ENCODE measurements at places on chromosomes 7 and 10.

- DNase-seq: no peak
Observed at GRCh38 chr10:45437587-45438465, 63.8 kb downstream of the ALOX5 start.

DNA sequence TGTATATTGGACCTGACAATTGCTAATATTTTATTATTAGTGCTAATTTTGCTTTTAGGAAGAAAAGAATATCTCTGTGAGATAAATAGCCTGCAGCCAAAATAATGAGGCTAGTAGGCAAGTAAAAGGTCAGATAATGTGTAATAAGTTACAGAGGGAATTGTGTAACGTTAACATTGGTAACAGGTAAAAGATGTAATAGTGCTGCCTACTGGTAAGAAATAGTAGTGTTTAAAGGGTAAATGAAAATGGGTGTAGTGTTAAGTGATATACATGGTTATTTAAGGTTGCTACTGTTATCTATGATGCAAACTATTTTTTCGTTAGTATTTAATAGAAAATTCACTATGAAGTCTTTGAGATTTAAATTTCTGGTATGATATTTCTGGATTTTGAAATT, 9.2 kb upstream of the FOXP2 start:
- peak; percentile 18 for DNase-seq

DNA sequence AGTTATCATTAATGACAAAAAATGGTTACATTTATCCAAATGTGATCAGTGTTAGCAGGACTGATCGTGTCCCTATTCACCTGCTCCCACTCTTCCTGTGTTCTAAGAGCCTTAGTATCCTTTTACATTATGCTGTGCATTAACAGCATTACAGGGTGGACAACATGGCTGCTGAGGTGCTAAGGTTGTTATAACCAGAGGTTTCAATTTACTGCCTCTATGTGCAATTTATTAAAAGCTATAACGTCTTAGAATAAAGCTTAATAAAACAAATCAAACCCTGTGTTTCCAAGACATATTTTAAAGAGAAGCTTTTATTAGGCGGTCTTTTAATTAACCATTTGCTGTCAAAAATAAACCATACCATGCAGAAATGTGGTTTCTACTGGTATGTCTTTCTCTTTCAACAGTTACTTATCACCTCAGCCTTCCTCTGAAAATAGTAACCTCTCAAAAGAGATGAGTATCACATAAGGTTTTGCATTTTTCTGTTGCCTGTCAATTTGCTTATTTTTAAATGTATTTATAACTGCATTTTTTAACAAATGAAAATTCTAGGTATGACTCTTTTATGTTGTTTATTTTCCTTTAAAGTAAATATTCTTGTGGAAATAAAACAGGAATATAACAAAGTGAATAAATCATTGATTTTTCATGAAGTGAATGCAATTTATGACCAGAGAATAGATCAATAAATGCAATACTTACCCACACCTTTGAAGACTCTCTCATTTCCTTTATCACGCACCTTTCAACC, 849.8 kb upstream of the SORCS1 start:
- no peak for DNase-seq

- no peak for DNase-seq
Observed at GRCh38 chr10:85149766-85150165, 821.4 kb downstream of the CCSER2 start.

DNA sequence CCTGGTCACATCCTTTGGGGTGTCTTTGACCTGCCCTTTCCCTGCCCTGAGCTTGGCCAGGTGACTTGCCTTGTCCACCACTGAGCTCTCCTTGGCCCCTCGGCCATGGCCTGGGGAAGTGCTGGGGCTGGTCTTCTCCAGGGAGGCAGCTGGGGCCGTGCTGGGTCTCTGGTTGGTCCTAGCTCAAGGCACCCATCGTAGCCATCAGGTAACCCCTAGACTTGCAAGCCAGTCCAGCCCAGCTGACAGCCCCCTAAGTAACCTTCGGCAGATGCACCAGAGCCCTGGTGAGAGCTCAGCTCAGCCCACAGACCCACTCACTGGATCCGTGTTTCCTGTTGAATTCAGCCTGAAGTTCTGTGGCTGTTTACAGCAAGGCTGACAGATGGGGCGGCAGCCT, 176.2 kb upstream of the SHH start:
- DNase-seq: no peak

GRCh38 chr10:68125772-68126171, 16.5 kb downstream of the MYPN start:
- DNase-seq: no peak

GRCh38 chr7:138903186-138903820, 77.9 kb downstream of the KIAA1549 start:
- DNase-seq: no peak

DNA sequence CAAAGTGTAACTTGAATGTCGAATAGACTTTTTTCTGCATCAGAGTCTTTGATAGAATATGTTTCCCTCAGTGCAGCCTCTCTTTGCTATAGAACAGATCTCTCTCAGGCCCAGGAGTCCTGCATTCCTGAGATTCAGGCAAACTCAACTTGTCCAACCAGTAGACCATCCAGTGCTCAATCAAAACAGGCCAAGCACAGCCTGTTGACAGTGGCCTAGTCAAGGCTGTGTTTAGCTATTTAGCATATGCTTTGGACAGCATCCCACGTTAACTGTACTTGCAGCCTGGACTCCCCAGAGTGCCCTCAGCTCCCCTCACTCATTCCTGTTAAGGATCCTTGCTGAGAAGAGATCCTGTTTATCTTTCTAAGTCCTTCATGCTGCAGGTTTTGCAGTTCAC, 16.3 kb downstream of the OR6V1 start:
- DNase-seq: no peak

- no peak for DNase-seq
Observed at GRCh38 chr7:105748701-105749100, 127.7 kb downstream of the ATXN7L1 start.

- no peak for DNase-seq
Observed at GRCh38 chr7:51126813-51127617, 189.6 kb downstream of the COBL start.

GRCh38 chr7:7498856-7499255, 36.8 kb downstream of the COL28A1 start:
- DNase-seq: no peak

DNA sequence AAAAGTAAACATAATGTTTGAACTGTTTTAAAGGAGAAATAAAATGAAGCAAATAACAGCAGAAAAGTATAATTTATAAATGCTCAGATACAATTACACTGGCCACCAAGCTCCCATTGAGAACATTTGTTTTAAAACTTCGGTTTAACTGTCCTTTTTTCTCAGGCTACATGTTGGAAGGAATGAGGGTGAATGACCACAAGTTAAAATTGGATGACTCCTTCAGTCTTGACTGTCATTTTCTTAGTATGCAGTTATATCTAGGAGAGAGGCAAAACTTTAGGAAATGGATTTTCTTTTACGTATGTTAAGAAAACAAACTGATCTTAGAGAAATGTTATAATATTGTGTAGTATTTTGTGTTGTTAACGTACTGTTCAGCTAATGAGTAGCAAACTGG, 5.0 kb downstream of the TRIM24 start:
- DNase-seq: no peak

GRCh38 chr7:30241767-30242166, 42.6 kb upstream of the ZNRF2 start:
- DNase-seq: no peak

DNA sequence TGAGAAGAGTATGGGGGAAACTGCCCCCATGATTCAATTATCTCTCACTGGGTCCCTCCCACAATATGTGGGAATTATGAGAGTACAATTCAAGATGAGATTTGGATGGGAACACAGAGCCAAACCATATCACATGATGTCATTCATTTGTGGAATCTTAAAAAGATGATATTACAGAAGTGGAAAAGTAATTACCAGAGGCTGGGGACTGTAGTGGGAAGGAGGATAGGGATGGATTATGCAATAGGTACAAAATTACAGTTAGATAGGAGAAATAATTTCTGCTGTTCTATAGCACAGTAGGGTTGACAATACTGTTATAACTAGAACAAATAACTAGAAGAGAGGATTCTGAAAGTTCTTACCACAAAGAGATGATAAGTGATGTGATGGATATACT, 141.4 kb downstream of the VPS50 start:
- DNase-seq: no peak

DNA sequence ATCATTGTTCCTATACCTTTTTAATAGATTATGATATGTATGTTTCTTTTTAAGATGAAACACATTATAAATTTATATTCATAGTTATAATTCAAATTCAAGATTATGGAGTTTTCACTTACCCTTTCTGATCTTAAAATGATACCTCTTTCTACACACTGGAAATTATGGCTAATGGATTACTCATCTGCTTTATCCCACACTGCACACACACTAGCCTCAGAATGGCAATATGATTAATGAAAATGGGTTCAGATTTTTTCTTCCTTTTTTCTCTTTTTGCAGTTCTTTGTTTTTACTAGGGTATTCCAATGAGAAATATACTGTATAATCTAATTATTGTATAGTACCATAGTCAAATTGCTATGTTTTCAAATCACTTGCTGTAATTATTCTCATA, 82.3 kb upstream of the FZD1 start:
- DNase-seq: no peak

DNA sequence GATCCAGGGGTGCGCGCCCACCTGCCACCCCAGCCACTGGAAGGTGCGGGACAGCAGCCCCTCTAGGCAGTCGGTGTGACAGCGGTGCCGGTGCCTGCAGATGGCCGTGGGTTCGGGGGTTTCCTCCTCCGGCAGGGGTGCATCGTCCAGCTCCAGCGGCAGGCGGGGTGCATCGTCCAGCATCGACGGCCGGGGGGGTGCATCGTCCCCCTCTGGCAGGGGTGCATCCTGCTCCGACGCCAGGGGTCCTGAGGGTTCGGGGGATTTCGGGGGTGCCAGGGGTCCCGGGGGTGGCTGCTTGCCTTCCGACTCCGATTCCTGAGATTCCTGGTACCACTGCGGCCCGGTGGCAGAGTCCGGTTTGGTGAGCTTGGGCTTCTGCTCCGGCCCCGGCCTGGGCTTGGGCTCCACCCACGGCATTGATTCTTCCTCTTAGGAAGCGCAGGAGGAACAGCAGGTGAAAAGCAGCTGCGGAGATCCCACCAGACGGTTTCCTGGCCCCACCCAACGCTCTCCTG, 90.2 kb upstream of the RAB18 start:
- no peak for DNase-seq

- peak; percentile 53 for DNase-seq
Observed at GRCh38 chr10:28841625-28842024, 164.3 kb downstream of the BAMBI start.

GRCh38 chr7:92684274-92684673, 94.1 kb upstream of the FAM133B start:
- no peak for DNase-seq

DNA sequence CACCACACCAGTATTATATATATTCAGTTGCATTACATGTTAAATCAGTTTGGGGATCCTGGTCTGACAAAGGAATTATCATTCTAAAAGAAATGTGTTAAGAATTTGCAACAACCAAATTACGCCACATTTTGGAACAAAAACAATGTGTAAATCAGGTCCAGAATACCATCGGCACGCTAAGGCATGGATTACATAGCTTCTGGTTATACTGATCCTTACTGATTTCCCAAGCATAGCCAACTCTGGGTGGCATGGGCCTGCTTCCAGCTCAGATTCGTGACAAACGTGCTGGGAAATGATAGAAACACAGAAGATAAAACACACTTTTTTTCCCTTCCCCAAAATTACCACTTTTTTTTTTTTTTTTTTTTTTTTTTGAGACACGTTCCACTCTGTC, 660.0 kb downstream of the SORCS1 start:
- no peak for DNase-seq

DNA sequence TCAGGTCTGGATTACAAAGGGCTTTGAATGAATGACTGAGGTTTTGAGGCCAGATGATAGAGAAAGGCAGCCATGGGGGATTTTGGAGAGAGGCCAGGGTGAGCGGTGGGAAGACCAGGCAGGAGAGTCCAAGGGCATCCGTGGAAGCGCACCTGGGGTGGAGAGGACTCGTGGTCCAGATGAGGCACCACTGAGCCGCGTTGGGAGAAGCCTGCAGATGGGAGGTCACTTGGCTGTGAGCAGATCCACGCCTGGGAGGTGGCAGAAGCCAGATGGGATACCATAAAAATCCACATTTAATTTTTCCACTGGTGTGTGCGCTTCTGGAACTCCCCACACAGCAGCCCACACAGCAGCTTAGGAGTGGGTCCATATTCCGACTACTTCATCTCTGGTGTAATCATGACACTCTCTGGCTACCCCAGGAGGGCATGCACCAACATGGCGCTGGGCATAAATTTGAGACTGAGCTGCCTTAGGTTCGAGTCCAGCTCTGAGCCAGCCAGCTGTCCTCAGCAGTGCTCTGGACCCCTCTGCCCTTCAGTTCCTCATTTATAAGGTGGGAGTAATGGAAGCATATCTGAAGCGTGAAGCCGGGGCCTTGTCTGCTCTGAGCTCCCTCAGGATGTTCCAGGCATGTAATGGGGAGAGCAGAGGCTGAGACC, 90.2 kb upstream of the FAM20C start:
- DNase-seq: no peak

GRCh38 chr10:71232089-71232998, 20.0 kb downstream of the UNC5B start:
- DNase-seq: no peak

DNA sequence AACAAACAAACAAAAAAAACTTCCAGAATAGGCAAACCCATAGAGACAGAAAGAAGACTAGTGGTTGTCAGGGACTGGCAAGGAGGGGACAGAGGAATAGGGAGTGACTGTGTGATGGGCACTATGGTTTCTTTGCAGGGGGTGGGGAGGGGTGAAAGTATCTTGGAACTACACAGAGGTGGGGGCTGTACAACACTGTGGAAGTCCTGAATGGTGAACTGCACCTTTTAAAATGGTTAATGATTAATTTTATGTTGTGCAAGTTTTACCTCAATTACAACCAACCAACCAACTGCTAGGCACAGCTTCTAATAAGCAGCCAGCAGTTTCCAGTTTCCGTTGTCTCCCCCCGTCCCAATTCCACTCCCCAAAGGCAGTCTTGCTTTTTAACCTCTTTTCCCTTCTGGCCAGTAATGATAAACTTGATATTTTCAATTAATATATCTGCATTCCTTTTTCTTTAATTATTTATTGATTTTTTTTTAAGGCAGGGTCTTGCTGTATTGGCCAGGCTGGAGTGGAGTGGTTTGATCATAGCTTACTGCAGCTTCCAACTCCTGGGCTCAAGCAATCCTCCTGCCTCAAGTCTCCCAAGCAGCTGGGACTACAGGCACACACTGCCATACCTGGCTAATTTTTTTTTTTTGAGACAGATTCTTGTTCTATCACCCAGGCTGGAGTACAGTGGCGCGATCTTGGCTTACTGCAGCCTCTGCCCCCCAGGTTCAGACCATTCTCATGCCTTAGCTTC, 46.8 kb downstream of the HIP1 start:
- no peak for DNase-seq

GRCh38 chr10:89425000-89425399, 10.6 kb downstream of the IFIT5 start:
- no peak for DNase-seq

- no peak for DNase-seq
Observed at GRCh38 chr10:74672430-74673165, 153.8 kb upstream of the KAT6B start.
